ENCODE measurements at places on chromosomes 2 and 18.
A peak's percentile ranks its signal among the peaks of the same experiment; 100 is the strongest.

DNA sequence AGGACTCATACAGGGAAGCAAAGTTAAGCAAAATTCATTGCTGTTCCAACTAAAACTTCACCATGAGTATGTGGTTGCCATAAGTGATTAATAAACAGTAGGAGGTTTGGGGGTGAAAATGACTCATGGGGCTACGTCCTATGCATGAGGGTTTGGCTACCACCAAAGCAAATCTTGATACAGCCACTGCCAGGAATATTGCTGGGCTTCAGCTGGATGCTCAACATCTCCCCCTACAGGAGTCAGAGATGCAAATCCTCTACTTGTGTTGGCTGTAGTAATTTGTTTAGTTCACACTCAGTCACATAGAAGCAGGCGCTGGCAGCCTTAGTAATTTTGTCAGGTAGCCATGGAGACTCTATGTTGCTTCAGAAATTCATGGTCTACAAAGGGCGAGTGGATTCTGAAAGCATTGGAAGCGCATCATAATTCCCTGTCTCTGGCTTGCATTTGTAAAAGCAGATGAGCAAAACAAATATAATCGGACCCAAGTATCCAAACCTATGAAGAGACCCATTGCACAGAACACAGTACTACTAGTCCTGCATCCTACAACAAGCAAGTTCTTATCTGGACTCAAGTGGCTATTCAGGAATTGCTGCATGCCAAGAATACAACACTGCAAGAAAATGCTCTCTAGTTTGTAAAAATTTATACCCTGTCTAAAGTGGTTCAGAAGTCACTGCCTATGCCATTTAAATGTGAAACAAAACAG, 76.0 kb downstream of the CD28 start:
- peak; percentile 13 for DNase-seq

DNA sequence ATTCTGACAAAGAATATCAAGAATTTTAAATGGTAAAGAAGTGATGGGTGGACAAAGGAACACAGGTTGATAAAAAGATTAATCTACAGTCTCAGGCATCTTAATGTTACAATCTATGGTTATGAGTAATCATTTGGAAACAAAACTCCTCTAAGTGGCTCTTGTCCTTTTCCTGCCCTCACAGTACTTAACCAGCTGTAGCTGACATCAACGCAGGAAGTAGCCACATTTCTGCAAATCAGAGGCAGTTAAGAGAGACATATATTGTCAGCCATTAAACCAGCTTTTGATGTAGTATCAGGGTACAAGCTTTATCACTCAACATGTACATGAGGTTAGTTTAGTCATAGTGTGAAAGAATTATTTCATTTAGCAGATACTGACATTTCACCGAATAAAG, 244.6 kb downstream of the NR4A2 start:
- DNase-seq, result no peak

GRCh38 chr2:108967757-108968156, 21.3 kb downstream of the EDAR start:
- no peak for DNase-seq

DNA sequence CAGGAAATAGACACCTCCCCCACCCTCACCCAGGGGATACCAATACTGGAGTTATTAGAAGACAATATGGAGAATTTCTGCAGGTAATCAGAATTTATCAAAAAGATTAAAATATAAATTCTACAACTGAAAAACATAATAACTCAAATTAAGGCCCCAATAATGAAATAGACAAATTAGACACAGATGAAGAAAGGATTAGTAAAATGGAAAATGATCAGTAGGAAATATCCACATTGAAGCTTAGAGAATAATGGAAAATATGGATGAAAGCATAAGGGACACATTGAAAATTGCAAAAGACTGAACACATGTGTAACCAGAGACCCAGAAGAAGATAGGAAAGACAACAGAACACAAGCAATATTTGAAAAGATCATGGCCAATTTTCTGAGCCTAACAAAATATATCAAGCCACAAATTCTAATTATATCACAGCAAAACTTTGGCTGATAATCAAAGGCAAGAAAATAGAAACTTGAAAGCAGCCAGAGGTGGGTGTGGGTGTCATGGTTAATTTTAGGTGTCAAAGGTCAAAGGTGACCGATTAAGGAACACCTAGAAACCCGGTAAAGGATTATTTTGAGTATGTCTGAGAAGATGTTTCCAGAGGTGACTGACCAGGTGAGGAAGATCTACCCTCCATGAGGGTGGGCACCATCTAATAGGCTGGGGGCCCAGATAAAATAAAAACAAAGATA, 28.2 kb downstream of the BOK start:
- DNase-seq, result no peak

GRCh38 chr2:197890168-197890567, 85.8 kb downstream of the PLCL1 start:
- DNase-seq, result no peak

DNA sequence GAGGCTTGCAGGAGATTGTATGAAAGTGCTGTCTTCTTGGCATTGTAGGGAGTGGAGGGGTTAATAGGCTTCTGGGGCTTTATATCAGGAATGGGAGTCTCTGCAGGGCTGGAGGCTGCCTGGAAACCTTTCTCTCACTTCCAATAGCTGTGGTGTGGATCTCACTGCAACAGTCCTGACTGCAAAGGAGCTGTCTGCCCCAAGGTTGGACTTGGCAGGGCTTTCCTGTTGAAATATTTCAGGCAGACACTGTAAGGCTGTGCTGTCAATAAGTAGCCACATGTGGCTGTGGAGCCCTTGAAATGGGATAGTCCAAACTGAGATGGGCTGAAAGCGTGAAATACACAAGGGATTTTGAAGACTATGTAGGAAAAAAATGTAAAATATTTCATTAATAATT, 399.1 kb upstream of the SPRED2 start:
- DNase-seq, result no peak

GRCh38 chr2:67070826-67071225, 326.3 kb upstream of the ETAA1 start:
- no peak for DNase-seq

DNA sequence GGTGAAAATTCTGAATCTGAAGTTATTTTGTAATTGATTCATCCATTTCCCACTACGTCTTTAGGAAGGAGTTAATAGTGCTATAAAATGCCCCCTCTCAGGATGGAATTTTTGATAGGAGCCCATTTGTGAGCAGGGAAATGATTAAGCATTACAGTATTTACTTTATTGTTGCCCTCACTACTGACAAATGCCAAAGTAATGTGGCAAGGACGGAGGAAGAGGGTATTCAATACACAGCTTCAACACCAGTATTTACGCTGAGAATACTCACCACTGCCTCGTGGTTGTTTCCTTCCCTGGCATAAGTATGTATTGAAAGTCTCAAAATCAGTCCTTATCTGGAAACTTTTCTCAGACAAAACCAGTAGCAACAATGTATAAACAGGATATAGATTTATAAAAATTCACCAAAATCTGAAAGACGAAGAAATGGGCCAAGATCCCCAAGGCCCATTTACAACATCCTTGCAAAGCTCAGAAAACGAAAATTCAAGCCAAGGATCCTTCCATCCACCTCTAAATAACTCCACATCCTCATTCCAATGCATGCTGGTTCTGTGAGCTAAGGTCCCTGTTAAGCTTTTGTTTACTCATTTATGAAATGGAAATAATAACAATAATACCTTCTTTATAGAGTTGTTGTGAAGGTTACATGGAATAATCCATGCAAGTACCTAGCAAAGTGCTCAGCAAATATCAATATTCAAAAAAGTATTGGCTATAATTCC, 29.3 kb downstream of the FEZ2 start:
- peak; percentile 76 for DNase-seq

DNA sequence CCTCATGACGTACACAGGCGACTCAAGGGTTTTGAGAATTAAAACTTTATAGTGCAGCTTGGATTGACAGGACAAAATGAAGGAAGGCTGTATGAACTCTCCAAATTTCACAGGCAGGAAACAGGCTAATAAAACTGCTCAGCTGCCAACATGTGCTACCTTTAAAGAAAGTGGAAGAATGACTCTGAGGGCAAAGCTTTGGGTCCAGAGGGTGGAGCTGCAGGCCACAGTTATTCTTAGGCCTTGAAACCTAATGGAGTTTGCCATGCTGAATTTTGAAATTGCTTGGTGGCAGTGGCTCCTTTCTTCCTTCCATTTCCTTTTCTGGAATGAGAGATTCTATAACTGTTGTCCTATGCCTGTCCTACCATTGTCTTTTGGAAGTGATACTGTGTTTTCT, 34.8 kb downstream of the HAT1 start:
- DNase-seq, result peak; percentile 16

DNA sequence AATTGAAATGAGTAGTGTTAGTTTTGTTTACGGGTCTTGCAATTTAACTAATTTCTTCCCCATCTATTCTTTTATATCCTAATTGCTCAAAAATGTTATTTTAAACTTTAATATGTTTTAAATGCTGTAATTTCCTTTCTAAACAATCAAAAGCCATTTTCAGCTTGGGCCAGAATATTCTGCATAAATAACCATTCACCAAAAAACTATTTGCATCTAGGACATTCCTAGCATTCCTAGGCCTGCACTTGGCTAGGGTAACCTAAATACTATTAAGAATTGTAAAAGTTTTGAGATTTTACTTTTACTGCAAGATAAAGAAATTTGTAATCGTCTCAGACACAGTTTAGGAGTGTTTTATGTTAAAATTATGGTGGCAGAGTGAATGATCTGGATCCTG, 7.8 kb upstream of the ETAA1 start:
- DNase-seq, result peak; percentile 18

DNA sequence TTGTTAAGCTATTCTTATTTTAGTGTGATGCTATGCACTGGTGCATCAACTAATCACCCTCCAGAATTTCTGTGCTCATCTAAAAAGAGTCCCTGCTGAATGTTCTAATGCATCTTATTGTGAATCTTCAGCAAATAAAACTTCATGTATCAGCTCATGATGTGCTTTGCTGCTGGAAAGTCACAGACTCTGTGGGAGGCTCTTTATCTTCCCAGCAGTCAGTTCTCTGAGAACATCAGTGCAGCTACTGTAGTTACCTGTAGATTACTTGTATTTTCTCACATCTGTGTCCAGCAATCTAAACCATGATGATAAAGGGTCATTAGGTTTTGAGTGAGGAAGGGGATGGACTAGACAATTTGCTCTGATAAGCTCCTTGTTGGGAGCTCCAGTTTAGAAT, 141.6 kb upstream of the SP3 start:
- no peak for DNase-seq

- DNase-seq, result no peak
These were observed 17.3 kb upstream of the IMPA2 start for GRCh38 chr18:11963991-11964484.

DNA sequence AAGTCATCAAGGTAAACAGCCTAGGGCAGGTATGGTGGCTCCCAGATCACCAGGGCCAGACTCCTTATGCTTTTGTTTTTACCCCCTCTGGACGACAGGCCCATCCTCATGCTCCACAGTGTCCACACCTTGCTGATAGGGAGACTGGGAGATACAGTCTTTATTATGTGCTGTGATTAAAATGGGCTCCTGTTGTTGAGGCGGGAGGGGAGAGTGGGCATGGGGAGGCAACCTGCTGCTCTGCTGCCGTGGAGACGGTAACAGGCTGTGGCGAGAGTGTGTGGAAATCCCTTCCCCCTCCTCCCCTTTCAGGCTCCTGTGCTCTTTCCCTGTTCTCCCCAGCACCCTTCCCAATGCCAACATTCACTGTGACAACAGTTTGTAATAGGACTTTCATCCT, 38.2 kb upstream of the PNO1 start:
- no peak for DNase-seq

DNA sequence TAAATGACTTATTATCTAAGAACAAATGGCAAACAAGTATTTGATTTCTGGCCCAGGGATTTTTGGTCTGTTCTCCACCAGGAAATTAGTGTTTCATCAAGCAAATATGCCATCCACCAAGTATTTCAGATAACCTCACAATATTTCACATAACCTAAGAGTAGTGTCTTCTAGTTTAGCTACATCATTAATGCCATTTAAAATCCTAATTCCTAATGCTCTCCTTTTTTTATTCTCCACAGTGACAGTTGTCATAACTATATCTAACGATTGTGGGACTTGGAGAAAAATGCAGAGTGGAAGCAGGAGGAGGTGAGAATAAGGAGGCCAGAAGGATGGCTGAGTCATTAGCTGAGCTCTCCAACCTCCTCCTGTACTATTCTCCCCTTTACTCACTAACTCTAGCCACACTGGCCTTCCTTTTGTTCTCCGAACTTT, 58.5 kb upstream of the CTLA4 start:
- no peak for DNase-seq

DNA sequence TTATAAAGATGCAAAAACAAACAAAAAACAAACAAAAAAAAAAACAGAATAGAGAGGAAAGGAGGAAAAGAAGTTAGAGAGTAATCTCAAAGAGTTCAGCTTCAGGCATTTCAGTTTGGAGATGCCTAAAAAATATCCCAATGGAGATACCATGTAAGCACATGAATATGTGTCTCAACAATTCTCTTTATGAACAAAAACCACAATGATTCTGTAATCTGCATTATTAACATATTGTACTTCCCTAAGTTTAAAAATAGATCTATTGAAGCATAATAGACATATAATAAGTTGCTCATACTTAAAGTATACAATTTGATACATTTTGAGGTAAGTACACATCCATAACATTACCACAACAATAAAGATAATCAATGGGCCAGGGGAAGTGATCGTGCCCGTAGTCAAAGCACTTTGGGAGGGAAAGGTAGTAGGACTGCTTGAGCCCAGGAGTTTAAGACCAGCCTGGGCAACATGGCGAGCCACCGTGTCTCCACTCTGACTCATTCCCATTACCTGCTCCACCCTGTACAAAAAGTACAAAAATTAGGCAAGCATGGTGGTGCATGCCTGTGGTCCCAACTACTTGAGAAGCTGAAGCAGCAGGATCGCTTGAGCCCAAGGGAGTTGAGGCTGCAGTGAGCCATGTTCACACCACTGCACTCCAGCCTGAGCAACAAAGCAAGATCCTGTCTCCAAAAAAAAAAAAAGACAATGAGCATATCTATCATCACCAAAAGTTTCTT, 158.9 kb downstream of the ATAD2B start:
- DNase-seq, result no peak

- no peak for DNase-seq
These were observed 57.6 kb downstream of the NPAS2 start for GRCh38 chr2:100877555-100877954.

- no peak for DNase-seq
These were observed 180.9 kb downstream of the ZBTB7C start for GRCh38 chr18:48228301-48228715.

DNA sequence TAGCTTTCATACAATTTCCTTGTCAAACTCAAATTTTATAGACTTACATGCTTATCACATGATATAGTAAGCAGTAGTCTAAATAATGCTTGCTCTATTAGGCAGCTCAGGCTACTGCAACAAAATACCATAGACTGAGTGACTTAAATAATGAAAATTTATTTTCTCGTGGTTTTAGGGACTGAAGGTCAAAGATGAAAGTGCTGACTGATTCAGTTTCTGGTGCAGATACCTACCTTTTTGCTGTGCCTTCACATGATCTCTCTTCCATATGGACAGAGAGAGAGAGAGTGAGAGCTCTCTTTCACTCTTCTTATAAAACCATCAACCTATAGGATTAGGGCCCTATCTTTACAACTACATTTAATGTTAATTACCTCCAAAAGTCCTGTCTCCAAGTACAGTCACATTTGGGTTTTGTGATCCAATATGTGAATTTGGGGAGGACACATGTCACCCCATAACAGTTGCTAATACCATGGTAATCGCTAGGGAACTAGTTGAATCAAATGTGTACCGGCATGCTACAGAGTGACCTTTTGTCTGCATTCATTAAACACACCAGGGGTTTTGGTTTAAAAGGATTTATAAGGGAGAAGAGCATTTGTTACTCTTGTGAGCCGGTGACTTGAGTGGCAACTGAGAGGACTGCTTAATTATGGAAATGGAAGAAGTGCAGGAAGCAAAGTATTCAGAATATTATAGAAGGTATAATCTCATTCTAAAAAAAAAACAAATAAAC, 723.4 kb upstream of the LRRTM4 start:
- DNase-seq, result no peak
